ENCODE measurements at places on chromosomes 13 and 19. TPM values are rescaled to one million over a fixed set of nuclear protein-coding genes. Genes with fewer than 3 reads are reported as not detected.

The PEAK3 gene
- 0.82 TPM for total RNA-seq

The CELF5 gene
- total RNA-seq, result 0.36 TPM

The FFAR1 gene
- total RNA-seq, result not detected

The KIRREL2 gene
- total RNA-seq, result not detected

The PSG2 gene
- total RNA-seq, result not detected

GRCh38 chr13:47139519-47139918 is 242.7 kb upstream of the HTR2A start:
- no peak overlapping the region for H3K27ac ChIP-seq
- no peaks in the 10 kb centered on the region for H3K27me3 ChIP-seq
- H3K36me3 ChIP-seq, result no peaks in the 10 kb centered on the region
- H3K4me1 ChIP-seq, result no peaks in the 10 kb centered on the region
- no peak for DNase-seq

- H3K4me1 ChIP-seq, result no peaks in the 10 kb centered on the region
- H3K36me3 ChIP-seq, result no peaks in the 10 kb centered on the region
- H3K27ac ChIP-seq, result no peak overlapping the region
Observed at GRCh38 chr13:96796091-96796633, 198.1 kb downstream of the OXGR1 start.

- peak overlapping the region; percentile 73 for H3K27ac ChIP-seq
- DNase-seq, result no peak
- peak overlapping the region; percentile 85 for H3K4me3 ChIP-seq
- no peaks in the 10 kb centered on the region for H3K27me3 ChIP-seq
- H3K4me1 ChIP-seq, result peaks cover 55% of the 10 kb centered on the region
Observed at GRCh38 chr19:2327773-2328400, 499 bp downstream of the LSM7 start.

GRCh38 chr13:53311561-53311960 is 282.9 kb downstream of the OLFM4 start:
- H3K27me3 ChIP-seq, result no peaks in the 10 kb centered on the region
- DNase-seq, result no peak
- H3K27ac ChIP-seq, result no peak overlapping the region
- H3K4me1 ChIP-seq, result no peaks in the 10 kb centered on the region
- no peak overlapping the region for H3K4me3 ChIP-seq

GRCh38 chr19:29873801-29874575 is 62.2 kb downstream of the CCNE1 start:
- H3K36me3 ChIP-seq, result no peaks in the 10 kb centered on the region
- peaks cover 18% of the 10 kb centered on the region for H3K27me3 ChIP-seq
- H3K4me1 ChIP-seq, result peaks cover 34% of the 10 kb centered on the region
- peak overlapping the region; percentile 14 for H3K27ac ChIP-seq
- DNase-seq, result no peak

- H3K4me3 ChIP-seq, result no peak overlapping the region
- no peaks in the 10 kb centered on the region for H3K27me3 ChIP-seq
- no peak overlapping the region for H3K27ac ChIP-seq
Observed at GRCh38 chr13:38173403-38173802, 176.2 kb upstream of the UFM1 start.

DNA sequence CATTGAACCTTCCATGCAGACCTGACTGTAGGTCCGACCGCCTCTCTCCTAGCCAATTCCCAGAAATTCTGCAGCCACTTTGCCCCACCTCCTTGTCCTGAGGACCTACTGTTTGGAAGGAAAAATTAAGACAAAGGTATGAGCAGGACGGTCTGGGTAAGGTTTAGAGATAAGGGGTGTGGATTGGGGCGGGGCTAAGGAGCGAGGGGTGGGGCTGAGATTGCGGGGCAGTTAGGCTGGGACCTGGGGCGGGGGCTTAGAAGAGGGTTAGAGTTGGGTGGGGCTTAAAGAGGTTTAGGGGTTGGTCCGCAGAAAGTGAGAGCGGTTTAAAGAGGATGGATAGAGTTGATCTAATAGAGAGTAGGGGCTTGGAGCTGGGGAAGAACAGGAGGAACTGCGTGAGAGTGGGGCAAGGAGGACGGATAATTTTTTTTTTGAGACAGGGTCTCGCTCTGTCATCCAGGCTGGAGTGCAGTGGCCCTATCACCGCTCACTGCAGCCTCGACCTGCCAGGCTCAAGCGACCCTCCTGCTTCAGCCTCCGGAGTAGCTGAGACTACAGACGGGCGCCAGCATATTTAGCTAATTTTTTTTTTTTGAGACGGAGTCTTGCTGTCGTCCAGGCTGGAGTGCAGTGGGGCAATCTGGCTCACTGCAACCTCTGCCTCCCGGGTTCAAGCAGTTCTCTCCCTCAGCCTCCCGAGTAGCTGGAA is 1.7 kb upstream of the ZNF865 start:
- H3K27ac ChIP-seq, result peak overlapping the region; percentile 98
- no peaks in the 10 kb centered on the region for H3K27me3 ChIP-seq
- DNase-seq, result no peak
- H3K4me3 ChIP-seq, result no peak overlapping the region
- peaks cover 44% of the 10 kb centered on the region for H3K4me1 ChIP-seq

GRCh38 chr13:68888832-68889231 is 1218.8 kb upstream of the ATXN8OS start:
- H3K27ac ChIP-seq, result no peak overlapping the region
- no peaks in the 10 kb centered on the region for H3K36me3 ChIP-seq
- no peaks in the 10 kb centered on the region for H3K27me3 ChIP-seq
- H3K4me1 ChIP-seq, result no peaks in the 10 kb centered on the region
- no peak overlapping the region for H3K4me3 ChIP-seq

DNA sequence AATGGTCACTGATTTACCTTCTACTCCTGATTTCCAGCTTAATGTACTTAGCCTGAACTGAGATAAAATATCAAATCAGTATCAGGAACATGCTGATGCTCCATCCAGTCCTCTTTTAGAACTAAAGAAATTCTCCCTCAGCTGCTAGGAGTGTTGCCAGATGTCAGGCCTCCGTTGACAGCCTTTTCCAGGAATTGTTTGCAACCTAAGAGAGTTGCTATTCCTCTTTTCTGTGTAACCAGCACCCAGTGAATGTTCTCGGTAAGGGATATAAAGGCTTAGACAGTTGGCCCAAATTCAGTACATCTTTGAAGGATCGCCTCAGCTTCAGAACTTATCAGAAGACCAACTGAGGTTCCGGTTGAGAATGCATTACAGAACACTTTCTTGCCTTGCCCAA is 559.0 kb downstream of the PCDH17 start:
- no peak overlapping the region for H3K27ac ChIP-seq
- H3K4me1 ChIP-seq, result no peaks in the 10 kb centered on the region
- H3K27me3 ChIP-seq, result no peaks in the 10 kb centered on the region
- no peak for DNase-seq

GRCh38 chr19:49447485-49448431 is 3.9 kb downstream of the PIH1D1 start:
- H3K4me3 ChIP-seq, result no peak overlapping the region
- H3K27me3 ChIP-seq, result peaks cover 3% of the 10 kb centered on the region
- no peak overlapping the region for H3K27ac ChIP-seq

GRCh38 chr19:10021446-10021845 is 8.2 kb downstream of the RDH8 start:
- no peaks in the 10 kb centered on the region for H3K27me3 ChIP-seq
- DNase-seq, result no peak
- no peak overlapping the region for H3K27ac ChIP-seq
- no peaks in the 10 kb centered on the region for H3K4me1 ChIP-seq

DNA sequence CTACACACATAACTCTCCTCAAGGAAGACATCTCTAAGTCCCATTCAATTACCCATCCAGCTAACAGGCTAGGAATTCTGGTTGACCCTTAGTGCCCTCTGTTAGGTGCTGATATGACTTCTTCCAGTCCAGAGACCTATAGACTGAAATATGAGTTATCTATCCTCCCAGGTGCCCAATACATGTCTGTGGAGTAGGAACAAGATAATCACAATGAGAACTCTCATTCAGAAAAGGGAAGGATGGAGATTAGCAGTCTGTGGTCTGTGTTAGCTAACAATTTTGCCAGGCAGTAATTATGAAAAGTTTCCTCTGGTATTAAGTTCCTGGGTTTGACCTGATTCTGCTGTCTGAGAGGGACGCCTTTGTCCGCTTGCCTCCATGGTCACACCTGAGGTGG is 44.2 kb upstream of the SLAIN1 start:
- no peak for DNase-seq
- H3K4me1 ChIP-seq, result no peaks in the 10 kb centered on the region
- no peaks in the 10 kb centered on the region for H3K27me3 ChIP-seq

DNA sequence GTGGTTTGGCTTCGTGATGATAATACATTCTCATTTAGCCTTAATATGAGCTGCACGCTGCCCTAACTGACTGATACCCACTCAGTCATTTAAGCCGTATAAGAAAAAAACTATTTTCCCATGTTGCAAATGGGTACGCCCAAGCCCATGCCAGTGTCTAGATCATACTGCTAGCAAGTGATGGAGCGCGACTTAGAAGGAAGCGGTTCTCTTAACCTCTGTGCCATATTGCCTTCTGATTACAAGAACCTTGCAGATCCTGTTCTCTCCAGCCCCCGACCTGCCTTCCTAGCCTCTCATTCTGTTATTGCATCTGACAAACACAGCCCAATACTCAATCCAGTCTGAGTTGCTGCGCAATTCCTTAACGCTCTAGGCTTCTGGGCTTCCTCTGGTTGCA is 603 bp downstream of the GPALPP1 start:
- H3K36me3 ChIP-seq, result no peaks in the 10 kb centered on the region
- H3K4me1 ChIP-seq, result no peaks in the 10 kb centered on the region
- H3K4me3 ChIP-seq, result peak overlapping the region; percentile 75
- H3K27ac ChIP-seq, result peak overlapping the region; percentile 88
- DNase-seq, result no peak
- H3K27me3 ChIP-seq, result no peaks in the 10 kb centered on the region

All from sigmoid colon (tissue), 7 donors.